ENCODE measurements at places on chromosomes 4 and X. TPM values are rescaled to one million over a fixed set of nuclear protein-coding genes. Genes with fewer than 3 reads are reported as not detected.

DNA sequence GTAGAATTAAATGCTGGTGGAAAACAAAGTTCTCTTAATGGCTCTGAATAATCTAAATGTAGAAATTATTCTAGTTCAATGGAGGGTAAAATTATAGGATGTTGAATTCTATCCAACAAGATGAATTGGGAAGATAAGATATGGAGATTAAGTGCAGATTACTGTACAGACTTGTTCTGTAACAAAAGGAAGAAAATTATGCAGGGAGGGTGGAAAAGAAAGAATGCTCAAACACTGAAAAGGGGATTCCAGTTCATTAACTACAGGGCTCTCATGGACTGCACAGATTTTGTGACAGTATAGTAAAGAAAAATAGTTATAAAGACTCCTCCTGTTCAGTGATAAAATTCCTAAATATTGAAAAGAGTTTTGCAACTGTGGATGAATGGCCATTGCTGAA is 1794.0 kb upstream of the PCDH7 start:
- H3K27ac ChIP-seq = no peak overlapping the region
- no peaks in the 10 kb centered on the region for H3K36me3 ChIP-seq
- DNase-seq = no peak

- no peaks in the 10 kb centered on the region for H3K27me3 ChIP-seq
- H3K4me3 ChIP-seq = no peak overlapping the region
- no peak overlapping the region for H3K27ac ChIP-seq
- no peaks in the 10 kb centered on the region for H3K4me1 ChIP-seq
- H3K36me3 ChIP-seq = no peaks in the 10 kb centered on the region
Measured at GRCh38 chrX:28022371-28022770, 41.1 kb upstream of the DCAF8L1 start.

- H3K27me3 ChIP-seq = no peaks in the 10 kb centered on the region
- DNase-seq = no peak
- peaks cover 45% of the 10 kb centered on the region for H3K36me3 ChIP-seq
- no peak overlapping the region for H3K4me3 ChIP-seq
- H3K4me1 ChIP-seq = peaks cover 66% of the 10 kb centered on the region
Measured at GRCh38 chr4:2259036-2259540, 2.8 kb downstream of the MXD4 start.

GRCh38 chr4:55396308-55397125 is 760 bp downstream of the TMEM165 start:
- peaks cover 18% of the 10 kb centered on the region for H3K4me1 ChIP-seq
- no peaks in the 10 kb centered on the region for H3K27me3 ChIP-seq
- H3K27ac ChIP-seq = peak overlapping the region; percentile 98
- H3K4me3 ChIP-seq = peak overlapping the region; percentile 86
- peaks cover 3% of the 10 kb centered on the region for H3K36me3 ChIP-seq
- peak; percentile 81 for DNase-seq

DNA sequence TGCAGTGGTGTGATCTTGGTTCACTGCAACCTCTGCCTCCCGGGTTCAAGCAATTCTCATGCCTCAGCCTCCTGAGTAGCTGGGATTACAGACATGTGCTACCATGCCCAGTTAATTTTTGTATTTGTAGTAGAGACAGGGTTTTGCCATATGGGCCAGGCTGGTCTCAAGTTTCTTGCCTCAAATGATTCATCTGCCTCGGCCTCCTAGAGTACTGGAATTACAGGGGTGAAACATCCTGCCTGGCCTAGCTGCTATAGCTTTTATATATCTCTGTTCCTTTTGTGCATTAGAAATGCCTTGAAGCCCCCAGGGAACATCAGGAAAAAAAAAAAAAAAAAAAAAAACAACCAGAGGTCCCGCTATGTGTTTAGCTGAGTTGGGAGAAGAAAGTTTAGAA is 34.8 kb downstream of the UBE2K start:
- H3K4me1 ChIP-seq = no peaks in the 10 kb centered on the region
- no peak for DNase-seq
- H3K27me3 ChIP-seq = no peaks in the 10 kb centered on the region
- H3K36me3 ChIP-seq = no peaks in the 10 kb centered on the region
- no peak overlapping the region for H3K27ac ChIP-seq

DNA sequence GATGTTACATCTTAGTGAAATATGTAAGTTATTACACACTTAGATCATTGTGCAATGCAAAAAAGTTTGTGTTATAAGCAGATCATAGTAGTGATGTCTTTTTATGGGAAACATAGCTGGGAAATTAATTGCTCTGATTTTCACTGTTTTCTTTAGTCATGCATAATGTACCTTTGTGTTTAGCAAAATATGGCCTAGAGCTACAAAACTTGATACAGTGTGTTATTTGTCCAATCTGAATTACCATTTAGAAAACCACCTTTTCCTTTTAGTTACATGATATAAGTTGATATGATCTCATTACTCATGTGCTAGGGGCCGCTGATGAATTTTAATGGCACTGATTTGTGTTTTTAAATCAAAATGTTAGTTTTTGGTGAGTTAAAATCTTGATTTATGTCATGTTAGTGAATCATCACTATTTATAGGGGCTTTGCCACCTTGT is 2.0 kb downstream of the BMPR1B start:
- no peak for DNase-seq
- no peaks in the 10 kb centered on the region for H3K36me3 ChIP-seq
- no peak overlapping the region for H3K27ac ChIP-seq
- H3K4me3 ChIP-seq = no peak overlapping the region
- H3K27me3 ChIP-seq = peaks cover 11% of the 10 kb centered on the region

ARFIP1 gene
- 22.1 TPM for total RNA-seq

CD40LG gene
- not detected for total RNA-seq

All from muscle of leg (tissue), 16 donors.